ENCODE measurements at places on chromosomes 2 and 18.
A peak's percentile ranks its signal among the peaks of the same experiment; 100 is the strongest.

- H3K27ac ChIP-seq, result no peak overlapping the region
- no peak for DNase-seq
- no peaks in the 10 kb centered on the region for H3K36me3 ChIP-seq
- H3K4me3 ChIP-seq, result no peak overlapping the region
- H3K27me3 ChIP-seq, result no peaks in the 10 kb centered on the region
These were observed 166.5 kb upstream of the ALPP start for GRCh38 chr2:232211743-232212686.

GRCh38 chr2:158756331-158756730 is 38.8 kb upstream of the DAPL1 start:
- no peaks in the 10 kb centered on the region for H3K27me3 ChIP-seq
- no peak overlapping the region for H3K4me3 ChIP-seq
- DNase-seq, result no peak
- H3K27ac ChIP-seq, result no peak overlapping the region
- H3K36me3 ChIP-seq, result no peaks in the 10 kb centered on the region
- peaks cover 13% of the 10 kb centered on the region for H3K4me1 ChIP-seq

DNA sequence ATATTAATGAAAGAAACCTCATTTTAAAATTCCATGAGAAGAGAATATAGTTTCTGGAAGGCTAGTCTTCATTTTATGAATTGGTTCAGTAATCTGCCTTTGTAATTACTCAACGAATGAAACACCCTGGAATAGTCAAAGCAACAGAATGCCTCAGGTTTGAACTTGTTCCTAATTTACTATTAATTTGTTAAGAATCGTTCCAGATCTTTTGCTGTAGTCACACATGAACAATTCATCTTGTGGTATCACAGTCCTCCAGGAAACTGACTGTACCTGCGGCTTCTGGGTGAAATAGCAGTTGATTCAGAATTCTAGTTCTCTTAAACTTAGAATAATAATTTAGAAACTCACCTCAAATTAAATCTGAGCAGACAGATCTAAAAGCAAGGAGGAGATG is 282.7 kb upstream of the MAP2 start:
- no peak for DNase-seq
- no peaks in the 10 kb centered on the region for H3K27me3 ChIP-seq
- no peaks in the 10 kb centered on the region for H3K4me1 ChIP-seq
- H3K4me3 ChIP-seq, result no peak overlapping the region

DNA sequence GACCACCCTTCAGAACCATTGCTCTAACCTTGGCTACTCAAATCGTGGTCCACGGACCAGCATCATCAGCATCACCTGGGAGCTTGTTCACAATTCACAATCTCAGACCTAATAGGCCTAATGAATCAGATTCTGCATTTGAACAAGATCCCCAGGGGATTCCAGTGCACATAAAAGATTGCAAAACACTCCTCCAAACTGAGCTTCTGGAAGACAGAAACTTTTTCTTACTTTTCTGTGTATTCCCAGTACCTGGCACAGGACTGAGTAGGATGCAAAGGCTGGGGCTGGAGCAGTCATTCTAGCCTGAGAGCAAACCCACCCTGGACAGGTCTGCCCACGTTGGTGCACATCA is 115.1 kb upstream of the COPS8 start:
- H3K27ac ChIP-seq, result no peak overlapping the region
- peaks cover 24% of the 10 kb centered on the region for H3K4me1 ChIP-seq
- no peak for DNase-seq
- no peaks in the 10 kb centered on the region for H3K36me3 ChIP-seq
- no peak overlapping the region for H3K4me3 ChIP-seq

DNA sequence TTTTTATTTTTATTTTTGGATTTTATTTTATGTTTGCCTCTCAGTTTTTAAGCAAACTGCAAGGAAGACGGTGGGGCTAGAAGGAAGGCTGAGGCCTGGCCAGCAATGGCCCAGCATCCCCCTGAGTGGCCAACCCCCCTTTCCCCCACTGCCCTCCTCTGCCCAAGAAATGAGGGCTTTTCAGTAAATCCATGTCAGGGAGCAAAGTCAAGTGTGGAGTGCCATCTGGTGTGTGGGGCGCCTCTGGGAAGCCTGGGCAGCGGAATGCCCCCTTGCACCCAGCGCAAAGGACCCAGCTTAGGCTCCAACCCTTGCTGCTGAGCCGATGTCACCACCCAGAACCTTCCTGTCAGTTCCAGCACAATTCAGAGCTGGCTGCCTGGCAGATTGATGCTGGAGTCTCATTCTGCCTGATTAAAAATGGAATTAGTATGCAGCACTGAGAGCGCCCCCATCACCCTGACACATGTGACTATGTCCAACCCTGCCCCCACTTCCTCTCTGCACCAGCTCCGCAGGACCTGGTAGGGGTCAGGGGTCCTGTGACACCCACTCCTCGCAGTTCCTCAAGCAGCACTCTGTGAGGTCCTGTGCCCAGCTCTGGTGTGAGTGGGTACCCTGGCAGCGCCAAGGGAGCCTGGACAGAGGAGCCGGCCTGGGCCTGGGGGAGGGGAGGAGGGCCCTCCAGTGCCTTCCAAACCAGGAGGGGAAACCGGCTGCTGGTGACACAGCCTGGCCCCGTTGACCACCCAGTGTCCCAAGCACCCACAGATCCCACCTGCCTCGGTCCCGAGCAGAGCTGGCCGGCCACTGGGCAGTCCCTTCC is 9.2 kb upstream of the ALPP start:
- no peaks in the 10 kb centered on the region for H3K36me3 ChIP-seq
- DNase-seq, result no peak
- H3K4me1 ChIP-seq, result no peaks in the 10 kb centered on the region
- no peak overlapping the region for H3K4me3 ChIP-seq
- no peak overlapping the region for H3K27ac ChIP-seq

GRCh38 chr18:8448130-8448529 is 161.1 kb upstream of the RAB12 start:
- no peaks in the 10 kb centered on the region for H3K27me3 ChIP-seq
- no peak for DNase-seq
- no peak overlapping the region for H3K27ac ChIP-seq
- H3K36me3 ChIP-seq, result no peaks in the 10 kb centered on the region
- no peak overlapping the region for H3K4me3 ChIP-seq
- H3K4me1 ChIP-seq, result no peaks in the 10 kb centered on the region

GRCh38 chr2:118032169-118033013 is 18.5 kb upstream of the CCDC93 start:
- no peak for DNase-seq
- H3K27me3 ChIP-seq, result no peaks in the 10 kb centered on the region
- no peak overlapping the region for H3K27ac ChIP-seq
- H3K4me3 ChIP-seq, result no peak overlapping the region
- no peaks in the 10 kb centered on the region for H3K4me1 ChIP-seq

DNA sequence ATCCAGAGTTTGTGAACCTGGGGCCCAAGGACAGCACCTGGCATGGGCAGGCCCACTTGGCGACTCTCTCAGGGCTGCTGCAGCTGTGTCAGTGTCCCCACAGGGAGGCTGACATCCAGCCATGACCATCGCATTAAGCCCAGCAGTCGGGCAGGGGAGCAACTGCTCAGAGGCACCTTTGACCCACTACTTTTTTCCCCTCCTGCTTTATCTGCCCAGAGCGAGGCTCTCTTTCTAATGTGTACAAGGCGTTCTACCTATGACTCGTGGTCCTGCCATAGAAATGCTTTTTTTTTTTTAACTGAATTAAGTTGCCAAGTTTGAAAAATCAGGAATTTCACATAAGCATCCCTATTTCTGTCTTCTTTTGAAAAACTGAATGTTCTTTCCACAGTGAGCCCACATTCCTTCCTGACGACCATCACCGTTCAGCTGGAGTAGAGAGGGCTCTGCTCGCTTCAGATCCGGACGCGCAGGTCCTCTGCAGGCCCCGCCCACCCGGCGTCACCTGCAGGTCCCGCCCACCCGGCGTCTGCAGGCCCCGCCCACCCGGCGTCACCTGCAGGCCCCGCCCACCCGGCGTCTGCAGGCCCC is 403 bp upstream of the CLUL1 start:
- H3K4me1 ChIP-seq, result no peaks in the 10 kb centered on the region
- no peak overlapping the region for H3K27ac ChIP-seq
- H3K36me3 ChIP-seq, result no peaks in the 10 kb centered on the region
- no peaks in the 10 kb centered on the region for H3K27me3 ChIP-seq
- no peak for DNase-seq

- H3K27me3 ChIP-seq, result no peaks in the 10 kb centered on the region
- no peak for DNase-seq
- no peak overlapping the region for H3K27ac ChIP-seq
- no peak overlapping the region for H3K4me3 ChIP-seq
- peaks cover 22% of the 10 kb centered on the region for H3K36me3 ChIP-seq
- H3K4me1 ChIP-seq, result peaks cover 34% of the 10 kb centered on the region
These were observed 1.9 kb downstream of the PRKRA start for GRCh38 chr2:178448968-178449661.

GRCh38 chr2:167504695-167505094 is 616.4 kb downstream of the XIRP2 start:
- no peak overlapping the region for H3K4me3 ChIP-seq
- H3K27me3 ChIP-seq, result no peaks in the 10 kb centered on the region
- H3K4me1 ChIP-seq, result no peaks in the 10 kb centered on the region
- H3K36me3 ChIP-seq, result no peaks in the 10 kb centered on the region
- H3K27ac ChIP-seq, result no peak overlapping the region

- H3K27me3 ChIP-seq, result no peaks in the 10 kb centered on the region
- no peak for DNase-seq
- no peaks in the 10 kb centered on the region for H3K4me1 ChIP-seq
- H3K36me3 ChIP-seq, result no peaks in the 10 kb centered on the region
- H3K4me3 ChIP-seq, result no peak overlapping the region
These were observed 62.1 kb downstream of the DPP4 start for GRCh38 chr2:162011706-162012564.

- no peak for DNase-seq
- no peaks in the 10 kb centered on the region for H3K27me3 ChIP-seq
- no peaks in the 10 kb centered on the region for H3K36me3 ChIP-seq
- peak overlapping the region; percentile 63 for H3K4me3 ChIP-seq
- H3K4me1 ChIP-seq, result peaks cover 44% of the 10 kb centered on the region
These were observed 919 bp upstream of the CYP1B1 start for GRCh38 chr2:38076710-38077430.

- peak overlapping the region; percentile 7 for H3K27ac ChIP-seq
- H3K36me3 ChIP-seq, result no peaks in the 10 kb centered on the region
- H3K4me1 ChIP-seq, result peaks cover 34% of the 10 kb centered on the region
These were observed 9.5 kb downstream of the GPR17 start for GRCh38 chr2:127655209-127656073.

GRCh38 chr2:173056705-173057364 is 18.8 kb upstream of the MAP3K20 start:
- no peak for DNase-seq
- H3K36me3 ChIP-seq, result no peaks in the 10 kb centered on the region
- peaks cover 4% of the 10 kb centered on the region for H3K4me1 ChIP-seq
- H3K4me3 ChIP-seq, result no peak overlapping the region
- no peaks in the 10 kb centered on the region for H3K27me3 ChIP-seq

DNA sequence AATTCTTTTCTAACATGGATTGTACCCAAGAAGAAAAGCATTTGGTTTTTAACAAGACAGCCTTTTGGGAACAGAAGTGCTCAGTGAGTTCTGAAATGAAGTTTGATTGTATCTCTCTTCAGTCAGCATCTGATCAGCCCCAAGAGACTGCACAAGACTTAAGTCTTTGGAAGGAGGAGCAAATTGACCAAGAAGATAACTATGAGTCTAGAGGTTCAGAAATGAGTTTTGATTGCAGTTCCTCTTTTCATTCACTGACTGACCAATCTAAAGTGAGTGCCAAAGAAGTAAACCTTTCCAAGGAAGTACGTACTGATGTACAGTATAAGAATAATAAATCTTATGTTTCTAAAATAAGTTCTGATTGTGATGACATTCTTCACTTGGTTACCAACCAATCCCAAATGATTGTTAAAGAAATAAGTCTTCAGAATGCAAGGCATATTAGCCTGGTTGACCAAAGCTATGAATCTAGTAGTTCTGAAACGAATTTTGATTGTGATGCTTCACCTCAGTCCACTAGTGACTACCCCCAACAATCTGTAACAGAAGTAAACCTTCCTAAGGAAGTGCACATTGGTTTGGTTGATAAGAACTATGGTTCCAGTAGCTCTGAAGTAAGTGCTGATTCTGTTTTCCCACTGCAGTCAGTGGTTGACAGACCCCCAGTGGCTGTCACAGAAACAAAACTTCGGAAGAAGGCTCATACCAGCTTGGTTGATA is 31.2 kb downstream of the ZDBF2 start:
- H3K36me3 ChIP-seq, result no peaks in the 10 kb centered on the region
- no peaks in the 10 kb centered on the region for H3K27me3 ChIP-seq
- no peak overlapping the region for H3K4me3 ChIP-seq
- H3K27ac ChIP-seq, result no peak overlapping the region
- DNase-seq, result no peak

GRCh38 chr2:112814278-112814677 is 22.3 kb downstream of the IL1B start:
- no peak for DNase-seq
- H3K27me3 ChIP-seq, result no peaks in the 10 kb centered on the region
- peaks cover 19% of the 10 kb centered on the region for H3K4me1 ChIP-seq
- no peaks in the 10 kb centered on the region for H3K36me3 ChIP-seq
- no peak overlapping the region for H3K4me3 ChIP-seq

GRCh38 chr2:215368493-215368809 is 56.6 kb downstream of the ATIC start:
- H3K4me3 ChIP-seq, result no peak overlapping the region
- no peak overlapping the region for H3K27ac ChIP-seq
- H3K4me1 ChIP-seq, result no peaks in the 10 kb centered on the region
- no peaks in the 10 kb centered on the region for H3K36me3 ChIP-seq
- H3K27me3 ChIP-seq, result no peaks in the 10 kb centered on the region

GRCh38 chr18:21979171-21979560 is 190.2 kb upstream of the GATA6 start:
- DNase-seq, result no peak
- no peak overlapping the region for H3K4me3 ChIP-seq
- no peaks in the 10 kb centered on the region for H3K4me1 ChIP-seq
- H3K27me3 ChIP-seq, result no peaks in the 10 kb centered on the region

DNA sequence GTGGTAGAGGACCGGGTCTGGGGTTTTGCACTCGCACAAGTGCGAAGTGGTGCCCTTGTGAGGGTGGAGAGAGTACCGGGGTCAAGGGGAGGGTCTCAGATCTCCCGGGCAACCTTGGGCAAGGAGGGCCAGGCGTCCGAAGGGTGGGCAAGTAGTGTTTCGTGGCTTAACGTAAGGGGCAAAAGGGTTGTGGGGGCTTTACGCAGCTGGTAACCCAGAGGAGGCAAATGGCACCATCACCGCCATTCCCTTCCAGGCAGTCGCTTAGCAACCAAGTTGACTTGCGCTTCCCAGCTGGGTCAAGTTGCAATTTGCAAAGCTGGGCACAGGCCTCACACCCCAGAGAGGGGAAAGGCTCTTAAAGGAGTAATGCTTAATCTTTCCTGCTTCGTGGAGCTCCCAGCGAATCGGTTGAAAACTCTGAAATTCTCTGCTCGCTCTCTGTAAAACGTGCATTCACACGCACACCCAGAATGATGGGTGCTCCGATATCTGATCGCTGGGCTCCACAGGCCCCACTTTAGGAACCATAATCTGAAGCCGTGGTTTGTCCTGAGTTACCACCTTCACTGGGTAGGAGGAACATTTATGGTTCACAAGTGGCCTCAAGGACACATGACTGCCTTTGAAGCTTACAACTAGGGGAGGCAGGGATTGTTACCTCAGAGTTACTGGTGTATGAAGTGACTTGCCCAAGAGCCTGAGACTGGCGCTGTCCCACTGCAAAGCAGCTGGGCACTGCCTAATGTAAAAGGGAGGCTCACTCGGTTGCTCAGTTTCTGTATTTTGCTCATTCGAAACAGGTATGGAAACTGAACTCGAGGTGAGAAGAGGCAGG is 127.9 kb downstream of the UXS1 start:
- DNase-seq, result no peak
- H3K4me3 ChIP-seq, result peak overlapping the region; percentile 48
- no peaks in the 10 kb centered on the region for H3K27me3 ChIP-seq
- H3K36me3 ChIP-seq, result no peaks in the 10 kb centered on the region
